ENCODE measurements at places on chromosomes 7 and 10. TPM values are rescaled to one million over a fixed set of nuclear protein-coding genes. Genes with fewer than 3 reads are reported as not detected.

DNA sequence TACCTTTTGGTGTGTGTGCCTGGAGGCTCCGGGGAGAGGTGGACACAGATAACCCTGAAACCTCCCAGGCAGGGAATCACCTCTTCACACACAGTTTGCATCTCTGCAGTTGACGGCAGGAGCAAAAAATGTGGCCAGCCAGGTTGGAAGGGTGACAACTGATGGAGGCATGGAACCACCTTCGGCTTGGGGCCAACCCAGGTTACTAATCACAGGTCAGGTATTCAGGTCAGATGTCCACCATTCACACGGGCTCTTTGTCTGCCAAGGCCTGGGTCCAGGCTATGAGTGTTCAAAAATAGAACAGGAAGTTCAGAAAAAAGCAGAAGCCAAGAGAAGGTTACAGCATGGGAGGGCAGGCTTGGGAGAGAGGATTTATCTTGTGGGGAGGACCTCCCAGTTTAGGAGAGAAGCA is 137.2 kb upstream of the EFCAB10 start:
- DNase-seq, result peak; percentile 35

GRCh38 chr7:23287612-23288011 is 11.5 kb upstream of the MALSU1 start:
- DNase-seq, result no peak

TMEM273 gene
- total RNA-seq, result not detected

CDH23 gene
- not detected for total RNA-seq

DNA sequence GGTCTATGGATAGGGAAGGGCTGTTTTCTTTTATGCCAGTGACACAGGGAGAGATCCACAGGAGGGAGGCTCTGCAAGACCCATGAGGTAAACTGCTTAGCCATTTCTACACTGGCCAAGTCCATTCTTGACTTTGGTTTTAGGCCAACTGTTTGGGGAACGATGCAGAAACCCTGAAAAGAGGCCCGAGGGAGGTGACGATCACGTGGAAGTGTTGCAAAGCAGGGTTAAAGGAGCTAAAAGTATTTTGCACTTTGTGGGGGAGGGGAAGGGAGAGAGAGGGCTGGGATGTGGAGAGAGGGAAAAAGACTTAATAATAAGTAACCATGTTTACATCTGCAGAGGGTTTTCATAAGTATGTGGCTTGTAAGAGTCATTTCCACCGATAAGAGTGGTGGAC is 239.7 kb downstream of the EMX2 start:
- DNase-seq, result no peak

- no peak for DNase-seq
These were observed 24.8 kb upstream of the TECTB start for GRCh38 chr10:112258407-112258806.

DNA sequence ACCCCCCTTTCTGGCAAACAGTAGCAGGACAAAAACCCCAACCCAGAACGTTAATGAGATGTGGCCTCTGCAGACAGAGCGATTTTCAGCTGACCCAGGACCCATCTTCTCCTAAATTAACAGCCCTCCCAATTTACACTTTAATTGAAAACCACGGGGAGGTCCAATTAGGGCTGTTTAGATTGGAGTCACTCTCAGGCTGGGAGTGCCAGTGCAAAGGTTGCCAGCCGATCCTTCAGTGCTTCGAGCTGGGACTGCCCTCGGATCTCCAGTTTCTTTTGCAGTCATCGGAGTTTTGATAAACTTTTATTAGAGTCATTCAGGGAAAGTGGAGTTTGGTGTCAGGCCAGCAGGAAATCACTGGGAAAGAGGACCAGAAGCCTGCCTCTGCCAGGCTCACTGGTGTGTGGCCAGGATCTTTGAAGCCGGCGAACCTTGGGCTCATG is 108.0 kb downstream of the DOCK1 start:
- DNase-seq, result peak; percentile 78

GRCh38 chr10:131079314-131079713 is 232.2 kb downstream of the TCERG1L start:
- DNase-seq, result no peak

GRCh38 chr7:32533276-32534029 is 38.2 kb downstream of the AVL9 start:
- no peak for DNase-seq

LIPK gene
- total RNA-seq, result not detected

OIT3 gene
- not detected for total RNA-seq

FAM180A gene
- total RNA-seq, result 3.4 TPM
